ENCODE measurements at places on chromosomes 16 and 17.

DNA sequence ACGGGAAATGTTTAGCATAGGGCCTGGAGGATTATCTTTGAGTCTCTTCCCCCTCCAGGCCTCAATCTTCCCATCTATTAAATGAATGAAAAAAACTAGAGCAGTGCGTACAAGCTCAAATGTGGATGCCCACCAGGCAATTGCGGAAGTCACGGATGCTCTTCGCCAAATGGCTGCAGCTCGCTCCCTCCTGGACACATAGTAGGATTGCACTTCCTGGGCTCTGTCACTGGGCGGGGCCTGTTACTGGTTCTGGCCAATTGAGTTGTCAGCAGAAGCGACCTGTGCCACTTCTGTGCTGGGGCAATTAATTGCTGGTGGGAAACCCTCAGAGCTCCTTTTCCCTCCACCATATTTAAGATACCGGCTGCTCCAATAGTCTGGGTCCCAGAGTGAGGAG, 168.2 kb upstream of the IRX6 start:
- no peak for DNase-seq

DNA sequence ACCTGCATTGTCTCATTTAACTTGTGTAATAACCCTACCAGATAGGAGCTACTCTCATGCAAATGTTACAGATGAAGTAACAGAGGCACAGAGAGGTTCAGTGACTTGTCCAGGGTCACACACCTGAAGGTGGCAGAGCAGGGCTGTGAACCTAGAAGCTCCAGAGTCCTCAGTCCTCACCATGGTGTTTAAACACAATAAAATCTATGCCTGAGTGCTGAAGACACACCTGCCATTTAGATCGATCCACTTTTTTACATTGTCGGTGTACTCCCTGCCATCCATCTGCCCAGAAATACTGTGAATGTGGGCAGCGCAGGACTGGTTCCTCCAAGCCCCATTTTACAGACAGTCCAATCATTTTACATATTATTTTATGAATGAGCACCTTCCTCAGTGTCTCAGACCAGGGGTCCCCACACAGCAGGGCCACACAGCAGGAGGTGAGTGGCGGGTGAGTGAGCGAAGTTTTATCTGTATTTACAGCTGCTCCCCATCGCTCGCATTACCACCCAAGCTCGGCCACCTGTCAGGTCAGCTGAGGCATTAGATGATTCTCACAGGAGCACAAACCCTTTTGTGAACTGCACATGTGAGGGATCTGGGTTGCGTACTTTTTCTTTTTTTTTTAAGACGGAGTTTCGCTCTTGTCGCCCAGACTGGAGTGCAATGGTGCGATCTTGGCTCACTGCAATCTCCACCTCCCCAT, 5.6 kb downstream of the IL4R start:
- no peak for DNase-seq

- no peak for DNase-seq
Observed at GRCh38 chr17:73875346-73875745, 231.1 kb upstream of the SDK2 start.

GRCh38 chr17:17551361-17551760, 40.1 kb downstream of the PEMT start:
- DNase-seq, result no peak

- DNase-seq, result no peak
Observed at GRCh38 chr16:30470170-30470512, 2.4 kb upstream of the ITGAL start.

All from GF-D8 (cell line).